ENCODE measurements at places on chromosomes 11 and 22.

DNA sequence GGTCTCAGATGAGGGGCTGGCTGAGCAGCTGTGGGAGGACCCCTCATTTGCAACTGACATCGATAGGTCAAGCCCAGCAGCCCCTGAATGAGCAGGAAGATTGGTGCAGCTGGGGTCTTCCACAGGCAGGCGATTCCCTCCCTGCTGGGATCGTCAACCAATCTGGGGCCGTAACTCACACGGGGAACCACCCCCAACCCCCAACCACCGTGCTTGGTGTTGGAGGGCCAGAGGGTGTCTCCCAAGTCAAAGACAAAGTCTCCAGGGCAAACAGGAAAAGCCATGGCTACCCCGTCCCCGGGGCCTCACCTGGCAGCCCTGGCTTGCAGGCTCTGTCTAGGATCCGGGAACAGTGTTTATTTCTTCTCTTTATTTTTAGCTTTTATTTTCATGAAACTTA, 26.9 kb upstream of the SCUBE1 start:
- DNase-seq = no peak

DNA sequence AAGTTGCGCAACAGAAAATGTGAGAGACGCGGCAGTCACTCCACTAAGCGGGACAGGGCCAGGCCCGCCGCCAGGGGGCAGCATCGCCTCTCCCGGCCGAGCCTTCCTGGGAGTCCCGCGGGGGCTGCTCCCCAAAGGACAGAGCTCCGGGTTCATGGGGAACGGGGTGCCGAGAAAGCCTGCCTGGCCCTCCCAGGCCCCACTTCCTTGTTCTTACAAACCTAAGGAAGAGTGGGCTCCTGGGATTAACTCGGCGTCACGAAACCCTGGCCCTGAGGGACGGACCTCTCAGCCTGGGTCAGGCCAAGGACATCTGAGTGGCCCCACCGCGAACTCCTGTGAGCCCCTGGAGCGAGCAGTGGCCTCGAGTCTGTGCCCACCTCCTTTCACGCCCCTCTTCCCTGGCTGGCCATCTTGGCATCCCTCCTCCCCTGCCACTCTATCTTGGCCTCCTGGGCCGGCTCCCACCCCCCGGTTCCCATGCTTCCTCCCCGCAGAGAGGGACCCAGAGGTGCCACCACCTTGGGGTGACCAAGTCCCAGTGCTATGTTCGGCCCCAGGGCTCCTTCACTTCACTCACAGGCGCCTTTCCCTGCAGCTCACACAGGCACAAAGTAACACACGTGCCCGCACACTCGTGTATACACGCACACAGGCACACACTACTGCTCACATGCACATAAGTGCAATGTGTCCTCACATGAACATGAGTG, 99.9 kb upstream of the FGF3 start:
- DNase-seq = no peak

GRCh38 chr11:83157594-83158356, 844 bp downstream of the PCF11 start:
- no peak for DNase-seq

GRCh38 chr11:112478806-112479205, 218.1 kb upstream of the PLET1 start:
- DNase-seq = no peak

GRCh38 chr11:112784323-112785073, 176.7 kb upstream of the NCAM1 start:
- peak; percentile 49 for DNase-seq

DNA sequence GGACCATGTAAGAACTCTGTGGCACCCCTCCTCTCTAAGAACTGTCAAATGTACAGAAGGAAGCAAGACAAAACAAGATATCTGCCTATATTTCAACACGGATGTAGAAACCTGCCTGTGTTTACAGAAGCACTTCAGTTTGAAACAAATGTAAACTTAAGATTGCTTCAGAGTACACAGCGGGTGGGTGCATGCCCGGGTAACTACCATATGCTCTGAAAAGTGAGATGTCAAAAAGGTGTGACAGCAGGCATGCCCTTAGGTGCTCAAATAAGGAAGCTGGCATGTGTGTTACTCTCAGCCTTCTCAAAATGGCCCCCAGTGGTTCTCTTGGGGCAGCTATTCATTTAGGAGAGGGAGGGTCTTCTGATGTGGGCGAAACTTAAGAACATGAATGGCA, 5.2 kb downstream of the ACP2 start:
- no peak for DNase-seq

- DNase-seq = no peak
Measured at GRCh38 chr11:95668131-95668530, 121.5 kb downstream of the FAM76B start.

DNA sequence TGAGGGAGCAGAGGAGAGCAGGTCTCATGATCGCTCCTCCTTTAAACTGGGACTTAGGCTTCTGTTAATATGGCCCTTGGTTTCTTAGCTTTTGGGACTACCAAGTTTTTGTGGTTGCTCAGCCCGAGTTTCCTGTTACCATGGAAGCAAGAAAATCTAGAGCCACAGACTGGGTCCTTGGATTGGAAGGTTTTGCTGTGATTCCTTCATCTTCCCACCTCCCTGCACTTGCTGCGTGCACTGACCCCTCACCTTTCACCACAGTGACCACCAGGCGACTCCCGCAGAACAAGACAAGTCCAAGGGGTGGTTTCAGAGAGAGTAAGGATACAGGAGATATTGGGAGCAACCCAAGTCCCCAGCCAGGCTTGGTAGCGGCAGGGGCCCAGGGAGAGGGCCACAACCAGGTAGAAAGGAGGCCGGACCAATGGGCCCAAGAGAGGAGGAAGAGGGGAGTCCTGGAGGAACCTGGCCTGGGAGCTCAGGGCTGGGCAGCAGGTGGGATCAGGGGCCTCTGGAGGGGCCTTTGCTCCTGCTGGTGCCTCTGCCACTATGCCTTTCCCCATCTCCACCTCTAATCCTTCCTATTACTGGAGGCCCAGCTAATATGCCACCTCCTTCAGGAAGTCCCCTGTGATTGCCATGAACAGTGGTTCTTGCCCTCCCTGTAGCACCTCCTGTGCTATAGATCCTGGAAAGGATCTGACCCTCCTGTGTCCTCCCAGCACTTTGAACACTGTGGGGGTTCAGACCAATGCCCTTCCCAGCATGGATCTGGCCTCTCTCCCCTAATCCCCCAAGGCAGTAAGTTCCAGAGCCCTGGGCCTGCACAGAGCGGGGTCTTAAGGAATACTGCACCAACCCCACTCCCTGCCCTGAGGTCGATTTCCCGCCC, 21.2 kb downstream of the CSF2RB start:
- DNase-seq = no peak

GRCh38 chr22:20983081-20983771, 1.1 kb downstream of the LZTR1 start:
- DNase-seq = no peak

All from NCI-H2029 treated with DMSO at 0.1 percent for 48 hours (cell line).